ENCODE measurements at places on chromosomes 2 and 18.

- DNase-seq, result no peak
These were observed 24.8 kb upstream of the TMEM131 start for GRCh38 chr2:98020516-98020915.

GRCh38 chr2:227406177-227407031 lies 18.7 kb upstream of the SCYGR1 start:
- peak; percentile 53 for DNase-seq

DNA sequence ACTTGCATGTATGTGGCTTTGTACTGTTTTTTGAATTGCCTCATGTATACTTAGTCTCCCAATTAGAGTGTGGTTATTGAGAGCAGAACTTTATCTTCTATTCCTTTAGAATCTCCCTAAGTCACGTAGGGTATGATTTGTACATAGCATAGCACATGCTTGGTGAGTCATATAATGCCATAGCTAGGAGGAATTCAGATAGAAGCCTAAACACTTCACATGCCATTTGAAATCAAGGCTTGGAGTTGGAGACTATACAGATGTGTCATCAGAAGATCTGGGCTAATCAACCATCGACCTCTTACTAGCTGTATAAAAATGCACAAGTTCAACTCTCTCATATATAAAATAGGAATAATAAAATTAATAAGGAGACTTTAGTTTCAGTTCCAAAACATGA lies 222.6 kb upstream of the ST6GAL2 start:
- DNase-seq, result no peak

- DNase-seq, result no peak
These were observed 116.3 kb upstream of the CXCR4 start for GRCh38 chr2:136234261-136234660.

DNA sequence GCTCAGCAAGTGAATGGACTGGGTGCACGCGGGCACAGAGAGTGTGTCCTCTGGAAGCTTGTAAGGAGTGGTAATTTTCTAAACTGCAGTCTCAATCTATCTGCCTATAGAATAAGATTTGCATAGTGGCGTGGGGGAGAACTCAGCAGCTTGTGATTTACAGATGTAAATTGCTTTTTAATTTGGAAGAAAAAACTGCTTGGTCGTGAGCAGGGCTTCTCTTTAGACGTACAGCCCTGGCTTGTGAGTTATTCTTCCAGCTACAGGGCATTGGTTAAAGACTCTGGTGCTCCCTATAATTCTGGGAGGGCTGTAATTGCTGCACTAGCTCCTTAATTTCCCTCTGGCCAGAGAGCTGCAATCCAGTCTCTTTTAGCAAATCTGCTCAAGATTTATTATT lies 84.9 kb downstream of the MARCO start:
- no peak for DNase-seq

- no peak for DNase-seq
These were observed 48.6 kb downstream of the EML6 start for GRCh38 chr2:54772110-54772509.

DNA sequence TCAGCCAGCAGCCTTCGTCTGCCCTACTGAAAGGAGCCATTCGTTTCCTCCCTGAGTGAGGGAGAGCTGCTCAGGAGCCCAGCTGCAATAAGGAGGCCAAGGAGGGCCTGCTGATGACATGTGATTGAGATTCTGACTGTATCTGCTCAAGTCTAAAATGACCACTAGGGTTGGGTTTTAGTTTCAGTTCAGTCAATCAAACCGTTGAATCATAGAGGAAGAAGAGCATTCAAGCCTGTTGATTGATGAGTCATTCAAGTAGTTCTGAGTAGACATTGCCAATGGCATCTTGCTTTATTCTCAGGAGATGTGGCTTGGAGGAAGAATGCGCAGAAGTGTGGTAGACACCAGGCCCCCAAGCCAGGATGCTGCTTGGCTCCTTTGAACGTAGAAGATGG lies 19.9 kb upstream of the BCL2L11 start:
- peak; percentile 48 for DNase-seq

- no peak for DNase-seq
These were observed 201.0 kb upstream of the SP5 start for GRCh38 chr2:170514140-170514539.

- no peak for DNase-seq
These were observed 37.7 kb upstream of the TBC1D8 start for GRCh38 chr2:101188683-101189405.

DNA sequence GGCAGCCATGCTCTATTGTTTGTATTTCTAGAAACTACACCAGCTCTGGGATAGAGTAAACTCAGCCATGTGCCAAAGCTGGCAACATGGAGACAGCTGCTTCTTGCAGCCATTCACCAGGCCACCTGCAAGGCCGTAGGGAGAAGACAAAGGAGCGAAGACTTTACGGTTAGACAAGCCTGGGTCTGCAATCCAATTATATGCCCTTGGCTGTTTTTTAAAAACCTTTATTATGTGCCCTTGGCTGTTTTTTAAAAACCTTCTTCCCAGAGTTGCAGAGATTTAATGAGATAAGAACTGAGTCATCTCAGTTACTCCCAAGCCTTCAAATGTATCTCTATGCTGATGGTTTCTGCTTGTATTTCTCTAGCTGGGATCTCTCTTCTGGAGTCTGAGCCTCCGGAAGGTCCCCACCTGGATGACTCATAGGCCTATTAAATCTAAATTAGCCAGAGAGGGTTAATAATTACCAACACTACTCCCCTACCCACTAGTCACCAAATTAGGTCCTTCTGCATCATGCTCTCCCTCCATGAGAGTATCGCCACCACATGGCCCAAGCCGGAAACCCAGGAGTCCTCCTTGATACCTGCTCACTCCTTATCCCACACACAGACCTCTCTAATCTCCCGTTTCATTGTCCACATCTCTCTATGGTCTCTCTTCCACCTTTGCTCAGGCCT lies 17.5 kb upstream of the DPP4 start:
- no peak for DNase-seq

DNA sequence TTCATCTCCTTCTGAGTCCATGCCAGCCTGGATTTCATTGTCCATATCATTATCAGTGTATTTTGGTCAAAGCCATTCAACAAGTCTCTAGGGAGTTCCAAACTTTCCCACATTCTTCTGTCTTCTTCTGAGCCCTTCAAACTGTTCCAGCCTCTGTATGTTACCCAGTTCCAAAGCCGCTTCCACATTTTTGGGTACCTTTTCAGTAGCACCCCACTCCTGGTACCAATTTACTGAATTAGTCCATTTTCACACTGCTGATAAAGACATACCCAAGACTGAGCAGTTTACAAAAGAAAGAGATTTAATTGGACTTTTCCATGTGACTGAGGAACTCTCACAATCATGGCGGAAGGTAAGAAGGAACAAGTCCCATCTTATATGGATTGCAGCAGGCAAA lies 47.4 kb downstream of the TANC1 start:
- no peak for DNase-seq

GRCh38 chr18:41134426-41134825 lies 820.6 kb upstream of the PIK3C3 start:
- no peak for DNase-seq

- DNase-seq, result no peak
These were observed 129.5 kb upstream of the PELI1 start for GRCh38 chr2:64273524-64274398.

GRCh38 chr2:169716238-169716886 lies 17.3 kb upstream of the KLHL23 start:
- no peak for DNase-seq

DNA sequence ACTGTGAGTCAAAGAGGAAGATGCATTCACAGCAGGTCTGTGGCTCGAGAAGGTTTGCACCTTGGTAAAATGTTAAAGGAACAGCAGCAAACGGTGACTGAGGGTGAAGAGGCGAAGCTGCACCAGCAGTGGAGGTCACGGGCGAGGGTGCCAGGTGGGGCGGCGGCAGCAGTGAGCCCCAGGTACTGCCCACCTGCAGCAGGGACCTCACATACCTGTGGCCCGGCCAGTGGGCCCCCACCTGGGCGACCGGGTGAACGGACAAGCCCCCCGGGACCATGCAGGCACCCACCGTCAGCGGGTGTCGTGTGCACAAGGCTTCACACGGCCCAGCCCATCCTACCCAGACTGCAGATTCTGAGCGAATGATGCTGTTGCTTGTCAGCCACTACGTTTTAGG lies 23.6 kb upstream of the KCNG2 start:
- DNase-seq, result no peak

- DNase-seq, result no peak
These were observed 15.7 kb downstream of the COL4A3 start for GRCh38 chr2:227179988-227180685.

- DNase-seq, result peak; percentile 64
These were observed 61.3 kb downstream of the PMAIP1 start for GRCh38 chr18:59961070-59961469.

- no peak for DNase-seq
These were observed 181.0 kb upstream of the HNRNPA3 start for GRCh38 chr2:177031438-177032180.
